ENCODE measurements at places on chromosomes 4 and X. TPM values are rescaled to one million over a fixed set of nuclear protein-coding genes. Genes with fewer than 3 reads are reported as not detected.

DNA sequence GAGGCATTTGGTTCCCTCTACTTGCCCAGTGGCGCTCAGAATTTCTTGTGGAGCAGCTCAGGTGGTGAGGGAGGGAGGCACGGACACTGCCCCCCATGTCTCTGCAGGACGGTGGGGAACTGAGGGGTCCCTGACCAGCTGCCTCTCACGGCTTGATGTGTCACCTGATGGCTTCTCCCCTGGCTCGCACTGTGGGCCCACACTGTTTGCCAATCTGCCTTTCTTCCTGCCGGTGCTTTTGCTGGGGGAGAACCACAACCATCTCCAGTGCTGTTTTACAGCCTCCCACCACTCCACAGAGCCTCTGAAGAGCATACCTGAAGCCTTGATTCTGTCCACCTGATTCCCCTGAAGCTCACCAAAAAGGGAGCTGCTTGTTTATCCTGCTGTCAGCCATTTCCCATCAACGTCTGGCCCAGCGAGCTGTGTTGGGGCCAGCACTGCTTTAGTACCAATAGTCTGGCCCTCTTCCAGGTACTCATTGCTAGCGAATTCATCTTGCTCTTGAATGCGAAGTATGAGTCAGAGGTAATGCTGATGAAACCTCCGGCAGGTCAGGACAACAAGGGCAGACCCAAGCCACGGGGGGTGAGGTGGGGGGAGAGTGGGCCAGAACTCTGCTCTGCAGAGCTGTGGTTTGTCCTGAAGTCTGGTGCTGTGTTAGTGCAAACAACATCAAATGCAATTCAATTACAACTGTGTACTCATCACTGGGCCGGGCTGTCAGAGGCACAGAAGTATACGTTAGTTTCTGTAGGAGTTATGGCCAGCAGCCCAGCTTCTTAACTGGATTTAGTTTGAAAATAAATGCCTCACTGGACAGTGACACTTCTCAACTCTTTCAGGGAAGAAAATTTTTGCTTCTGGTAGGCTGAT is 208.3 kb upstream of the JADE1 start:
- peak; percentile 93 for DNase-seq

DNA sequence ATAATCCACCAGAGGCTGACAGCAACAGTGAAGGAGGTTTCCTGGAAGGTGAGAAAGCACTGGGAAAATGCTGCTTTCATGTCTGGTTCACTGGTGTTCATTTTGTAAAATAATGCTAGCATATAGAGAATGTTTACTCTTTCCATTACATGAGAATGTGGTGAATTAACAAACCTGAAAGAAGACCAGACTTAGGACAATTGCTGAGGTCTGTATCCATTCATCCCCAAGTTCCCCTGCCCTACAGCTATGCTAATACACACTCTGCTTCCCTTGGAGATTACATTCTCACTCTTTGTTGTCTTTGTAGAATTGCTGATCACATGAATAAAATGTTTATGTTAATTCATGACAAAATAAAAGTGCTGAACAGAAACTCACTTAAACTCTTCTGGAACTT is 99.5 kb downstream of the ARHGAP6 start:
- DNase-seq: no peak

DNA sequence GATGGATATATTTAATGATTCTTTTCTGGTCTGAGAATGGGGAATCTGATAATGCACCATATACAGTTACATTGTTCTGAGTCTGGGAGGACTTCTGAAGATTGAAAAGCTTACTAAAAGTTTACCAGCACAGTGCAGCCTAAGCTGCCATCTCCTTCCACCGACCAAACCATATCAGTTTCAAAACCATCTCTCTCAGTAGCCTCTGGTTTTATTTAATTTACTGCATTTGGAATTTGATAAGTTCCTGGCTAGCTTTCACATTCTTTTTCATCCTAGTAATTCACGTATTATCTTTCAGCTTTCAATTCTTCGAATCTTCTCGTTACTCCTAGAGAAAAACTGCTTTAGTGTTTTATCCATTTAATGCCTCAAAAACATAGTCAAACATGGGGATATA is 181.4 kb upstream of the HCCS start:
- DNase-seq: no peak

- no peak for DNase-seq
These were observed 5.0 kb downstream of the FGA start for GRCh38 chr4:154585369-154586018.

DNA sequence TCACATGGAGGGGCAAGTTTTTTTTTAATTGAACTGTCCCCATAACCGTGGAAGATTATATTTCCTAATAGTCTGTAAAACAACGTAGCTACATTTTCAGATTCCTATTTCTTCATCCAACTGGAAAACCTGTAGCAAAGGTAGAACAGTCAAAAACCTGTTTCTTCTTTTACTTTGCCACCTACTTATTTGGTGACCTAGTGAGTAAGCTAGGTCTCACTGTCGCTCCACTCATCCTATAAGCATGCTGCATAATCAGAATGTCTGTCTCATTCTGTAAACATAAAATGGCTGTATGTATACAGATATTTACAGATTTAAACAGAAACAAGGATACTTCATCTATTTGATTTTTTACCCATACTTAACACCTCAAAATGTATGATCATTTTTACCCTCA is 20.4 kb downstream of the MAML3 start:
- DNase-seq: no peak

The MAGEA2 gene
- total RNA-seq: not detected

The LIN54 gene
- 4.3 TPM for total RNA-seq

GRCh38 chrX:76428243-76429130 is 977 bp downstream of the MAGEE1 start:
- DNase-seq: no peak

- DNase-seq: no peak
These were observed 116.4 kb downstream of the AFF1 start for GRCh38 chr4:87051121-87051713.

DNA sequence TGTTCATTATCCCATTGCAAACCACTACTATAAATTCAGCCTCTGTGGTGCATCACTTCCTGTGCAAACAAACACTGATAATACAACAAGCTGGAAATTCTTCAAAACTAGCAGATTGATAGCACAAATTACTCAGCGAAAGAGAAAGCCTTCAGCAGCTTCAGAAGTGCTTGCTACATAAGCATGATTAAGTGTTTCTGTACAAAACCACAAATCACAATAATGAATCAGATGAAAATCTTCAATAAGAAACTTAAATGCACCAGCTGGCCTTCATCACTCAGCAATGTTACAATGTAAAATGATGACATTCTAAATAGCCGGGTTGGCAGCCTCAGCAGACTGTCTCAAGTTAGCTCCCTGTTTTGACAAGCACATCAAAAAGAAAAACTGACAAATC is 262.2 kb downstream of the SPOCK3 start:
- DNase-seq: peak; percentile 65

GRCh38 chr4:183499801-183500200 is 5.1 kb upstream of the ING2 start:
- DNase-seq: no peak

The UGT2B17 gene
- total RNA-seq: not detected

GRCh38 chr4:160592258-160592657 is 1489.4 kb downstream of the RAPGEF2 start:
- no peak for DNase-seq

The CFAP299 gene
- not detected for total RNA-seq

DNA sequence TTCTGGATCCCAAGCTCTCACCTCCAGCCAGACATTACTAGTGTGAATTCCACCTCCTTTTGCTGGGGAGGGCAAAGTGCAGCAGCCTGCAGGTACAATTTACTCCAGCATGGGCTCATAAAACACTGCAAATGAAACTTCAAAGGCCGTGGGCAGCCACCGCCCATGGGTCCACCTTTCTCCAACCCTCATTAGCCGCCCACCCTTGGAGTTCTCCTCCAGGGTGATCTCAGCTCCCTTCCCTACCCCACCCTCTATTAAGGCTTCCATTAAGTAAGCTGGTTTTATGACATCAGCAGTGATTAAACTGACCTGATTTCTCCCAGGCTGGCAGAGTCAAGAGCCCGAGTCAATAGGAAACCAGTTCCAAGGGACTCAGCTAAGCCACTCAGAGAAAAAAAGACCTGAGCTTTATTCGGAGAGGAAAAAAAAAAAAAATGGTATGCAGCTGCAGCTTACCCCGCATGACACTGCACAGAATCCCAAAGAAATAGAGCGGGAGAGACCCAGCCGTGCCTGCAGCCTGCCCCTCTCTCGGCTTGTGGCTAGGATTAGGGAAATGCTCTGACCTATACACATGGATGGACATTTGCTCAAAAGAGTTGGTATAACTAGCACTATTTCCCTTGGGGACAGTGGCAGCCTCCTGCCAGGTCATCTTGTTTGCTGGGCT is 319.6 kb downstream of the PTTG2 start:
- no peak for DNase-seq

DNA sequence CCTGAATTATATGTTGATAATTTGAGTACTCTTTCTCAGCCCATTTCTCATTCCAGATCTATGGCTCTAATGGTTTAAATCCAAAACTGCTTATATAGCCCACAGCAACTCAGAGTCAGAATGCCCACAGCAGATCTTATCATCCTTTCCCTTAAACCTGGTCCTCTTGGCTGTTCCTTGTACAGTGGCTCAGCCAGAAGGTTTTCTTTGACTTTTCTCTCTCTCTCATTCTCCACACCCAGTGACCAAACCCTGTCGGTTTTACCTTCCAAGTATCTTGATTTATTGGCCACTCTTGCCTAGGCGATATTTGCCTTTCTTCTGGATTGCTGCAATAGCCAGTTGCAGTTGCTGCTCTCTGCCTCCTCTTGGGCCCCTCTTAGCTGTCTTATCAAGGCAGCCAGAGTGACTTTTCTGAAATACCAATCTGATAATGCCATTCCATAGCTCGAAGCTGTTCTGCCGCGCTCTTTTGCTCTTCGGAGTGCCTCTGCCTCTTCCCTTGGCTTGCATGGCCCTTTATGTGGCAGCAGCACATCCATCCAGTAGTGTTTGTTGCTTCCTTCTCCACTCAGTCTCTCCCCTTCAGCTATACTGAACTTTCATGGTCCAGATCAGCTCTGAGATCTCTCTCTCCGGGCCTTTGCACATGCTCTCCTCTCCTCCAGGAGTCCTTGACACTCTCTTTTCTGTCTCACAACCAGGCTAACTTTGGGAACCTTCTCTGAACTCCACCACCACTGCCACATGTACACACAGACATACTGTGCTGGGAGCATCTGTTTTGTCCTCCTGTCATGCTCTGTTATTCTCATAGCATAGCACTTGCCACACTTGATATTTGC is 11.8 kb downstream of the GAB1 start:
- DNase-seq: no peak

GRCh38 chr4:40234519-40235039 is 37.7 kb downstream of the RHOH start:
- DNase-seq: no peak

Measured in MG63 (cell line).